ENCODE measurements at places on chromosomes 2 and 18. TPM values are rescaled to one million over a fixed set of nuclear protein-coding genes. Genes with fewer than 3 reads are reported as not detected.
A peak's percentile ranks its signal among the peaks of the same experiment; 100 is the strongest.

The ACMSD gene
- total RNA-seq, result not detected

DNA sequence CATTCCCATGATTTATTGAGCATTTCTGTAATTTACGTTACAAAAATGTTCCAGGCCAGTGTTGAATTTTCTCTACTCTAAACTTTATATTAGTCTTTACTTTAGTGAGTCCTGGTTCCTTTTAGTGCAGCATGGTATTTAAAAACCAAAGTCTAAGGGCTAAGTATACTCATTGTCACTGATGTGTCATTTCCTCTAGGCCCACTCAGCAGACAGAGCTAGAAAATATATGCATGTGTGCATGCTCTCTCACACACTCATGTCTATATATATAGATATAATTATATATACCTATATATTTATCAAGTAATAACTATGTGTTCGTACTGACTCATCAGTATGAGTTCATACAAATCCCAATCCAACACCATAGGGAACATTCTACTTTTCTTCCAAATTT, 132.5 kb upstream of the SLC8A1 start:
- H3K27ac ChIP-seq, result no peak overlapping the region
- DNase-seq, result no peak
- H3K4me3 ChIP-seq, result no peak overlapping the region
- H3K27me3 ChIP-seq, result no peaks in the 10 kb centered on the region
- H3K4me1 ChIP-seq, result no peaks in the 10 kb centered on the region

- H3K27ac ChIP-seq, result no peak overlapping the region
- H3K36me3 ChIP-seq, result no peaks in the 10 kb centered on the region
- H3K4me1 ChIP-seq, result no peaks in the 10 kb centered on the region
- DNase-seq, result no peak
- H3K27me3 ChIP-seq, result no peaks in the 10 kb centered on the region
- no peak overlapping the region for H3K4me3 ChIP-seq
Observed at GRCh38 chr2:181698223-181698622, 17.9 kb upstream of the NEUROD1 start.

DNA sequence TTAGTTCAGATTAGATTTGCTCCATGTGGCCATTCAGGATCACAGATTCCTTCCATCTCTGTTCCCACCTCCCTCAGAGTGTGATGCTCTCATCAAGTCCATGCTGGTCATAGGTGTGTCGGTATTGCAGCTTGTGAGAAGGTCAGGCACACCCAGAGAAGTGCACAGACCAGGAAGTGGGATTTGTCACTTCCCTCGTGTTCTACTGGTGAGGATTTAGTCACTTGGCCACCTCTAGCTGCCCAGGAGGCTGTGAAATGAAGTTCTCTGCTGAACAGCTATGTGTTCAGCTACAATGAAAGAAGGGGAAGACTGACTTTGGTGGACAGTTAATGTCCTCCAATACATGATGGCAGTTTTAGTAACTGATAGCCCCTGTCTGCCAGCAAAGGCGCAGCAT, 3.5 kb upstream of the LANCL1 start:
- H3K27me3 ChIP-seq, result no peaks in the 10 kb centered on the region
- no peaks in the 10 kb centered on the region for H3K4me1 ChIP-seq
- no peak for DNase-seq
- H3K27ac ChIP-seq, result no peak overlapping the region
- H3K4me3 ChIP-seq, result no peak overlapping the region

The MEX3C gene
- 22.4 TPM for total RNA-seq

DNA sequence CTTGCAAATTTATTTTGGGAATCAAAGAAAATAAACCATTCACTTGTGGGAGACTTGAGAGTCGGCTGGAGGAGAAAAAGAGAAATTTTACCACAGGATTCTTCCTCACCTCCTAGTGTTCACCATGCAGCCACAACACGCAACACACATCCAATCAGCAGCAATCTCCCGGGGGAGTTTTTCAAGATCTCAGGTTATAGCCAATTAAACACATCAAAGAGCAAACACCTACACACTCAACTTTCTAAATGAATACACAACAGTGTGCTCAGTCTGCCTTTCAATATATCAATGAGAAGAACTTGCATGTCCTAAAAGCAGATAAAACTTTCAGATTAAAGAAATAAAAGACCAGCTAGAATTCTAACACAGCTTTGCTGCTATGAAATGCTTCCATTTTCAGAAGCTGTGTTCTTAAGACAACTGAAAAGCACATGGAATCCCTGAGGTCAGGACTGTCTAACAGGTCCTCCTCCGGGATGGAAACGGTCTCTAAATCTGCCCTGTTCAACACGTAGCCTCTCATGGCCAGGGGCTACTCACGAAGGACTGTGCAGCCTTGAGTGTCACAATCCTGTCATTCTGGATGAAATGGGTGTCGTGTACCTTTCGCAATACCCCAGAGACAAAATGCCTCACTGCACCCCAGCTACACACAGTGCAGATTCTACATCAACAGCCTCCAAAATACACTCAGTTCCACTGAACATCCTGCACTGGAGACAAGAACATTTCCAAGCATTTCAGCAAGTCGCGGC, 84.2 kb downstream of the ZNF516 start:
- H3K27me3 ChIP-seq, result no peaks in the 10 kb centered on the region
- no peak overlapping the region for H3K27ac ChIP-seq
- H3K36me3 ChIP-seq, result no peaks in the 10 kb centered on the region
- no peak for DNase-seq
- H3K4me1 ChIP-seq, result no peaks in the 10 kb centered on the region
- H3K4me3 ChIP-seq, result no peak overlapping the region

DNA sequence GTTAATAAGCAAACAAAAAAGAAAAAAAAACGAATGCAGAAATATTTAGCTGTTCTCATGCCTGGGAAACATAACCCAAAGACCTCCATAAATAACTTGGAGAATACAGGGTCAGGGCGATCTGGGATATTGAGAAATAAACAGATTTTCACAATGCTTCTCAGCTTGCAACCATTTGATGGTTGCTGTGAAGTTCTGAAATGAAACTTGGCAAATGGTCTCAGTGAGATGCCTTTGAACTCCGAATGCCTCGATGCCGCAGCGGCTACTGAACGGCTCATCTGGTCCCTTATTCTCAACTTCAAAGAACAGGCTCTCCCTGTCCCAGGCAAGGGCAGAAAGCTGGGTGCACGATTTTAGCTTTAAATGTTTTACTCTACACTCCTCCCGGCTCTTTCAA, 78.1 kb downstream of the ZNF516 start:
- H3K36me3 ChIP-seq, result no peaks in the 10 kb centered on the region
- peaks cover 9% of the 10 kb centered on the region for H3K4me1 ChIP-seq
- DNase-seq, result no peak
- no peak overlapping the region for H3K4me3 ChIP-seq
- H3K27me3 ChIP-seq, result no peaks in the 10 kb centered on the region

GRCh38 chr2:8437228-8437948, 244.5 kb upstream of the ID2 start:
- no peak overlapping the region for H3K4me3 ChIP-seq
- no peak for DNase-seq
- no peaks in the 10 kb centered on the region for H3K36me3 ChIP-seq
- no peaks in the 10 kb centered on the region for H3K27me3 ChIP-seq
- no peaks in the 10 kb centered on the region for H3K4me1 ChIP-seq

GRCh38 chr2:143852759-143853158, 667.2 kb downstream of the ZEB2 start:
- H3K27ac ChIP-seq, result no peak overlapping the region
- H3K4me1 ChIP-seq, result no peaks in the 10 kb centered on the region

DNA sequence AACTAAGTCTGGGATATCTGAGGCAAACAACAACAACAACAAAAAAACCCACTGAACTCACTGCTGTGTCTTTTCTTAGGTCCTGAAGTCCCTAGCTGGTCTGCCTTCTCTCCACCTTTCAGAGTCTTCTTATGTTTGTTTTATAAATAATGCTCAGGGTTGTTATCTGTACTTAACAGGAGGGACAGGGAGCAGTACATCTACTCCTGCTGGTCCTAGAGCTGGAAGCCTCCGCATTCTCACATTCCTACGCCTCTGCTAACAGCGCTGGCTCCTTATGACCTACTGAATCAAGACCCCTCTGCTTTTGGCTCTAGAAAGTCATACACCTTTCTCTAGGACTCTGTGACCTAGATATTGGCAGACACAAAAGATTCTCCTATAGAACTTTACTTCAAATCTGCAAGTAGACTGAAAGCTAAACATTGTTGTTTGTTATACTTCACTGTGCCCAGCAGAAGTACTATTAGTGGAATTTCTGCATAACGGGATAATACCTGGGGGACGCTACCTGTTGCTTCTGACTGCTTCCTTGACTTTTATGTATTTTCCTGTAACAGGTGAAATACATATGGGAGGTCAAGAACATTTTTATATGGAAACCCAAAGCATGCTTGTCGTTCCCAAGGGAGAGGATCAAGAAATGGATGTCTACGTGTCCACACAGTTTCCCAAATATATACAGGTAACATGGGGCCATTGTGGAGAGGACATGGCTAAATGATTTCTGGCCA, 48.6 kb downstream of the AOX1 start:
- H3K27me3 ChIP-seq, result no peaks in the 10 kb centered on the region
- no peaks in the 10 kb centered on the region for H3K36me3 ChIP-seq
- no peak for DNase-seq
- H3K27ac ChIP-seq, result no peak overlapping the region
- no peak overlapping the region for H3K4me3 ChIP-seq

The MAPRE2 gene
- 38.8 TPM for total RNA-seq

The C2orf80 gene
- not detected for total RNA-seq

DNA sequence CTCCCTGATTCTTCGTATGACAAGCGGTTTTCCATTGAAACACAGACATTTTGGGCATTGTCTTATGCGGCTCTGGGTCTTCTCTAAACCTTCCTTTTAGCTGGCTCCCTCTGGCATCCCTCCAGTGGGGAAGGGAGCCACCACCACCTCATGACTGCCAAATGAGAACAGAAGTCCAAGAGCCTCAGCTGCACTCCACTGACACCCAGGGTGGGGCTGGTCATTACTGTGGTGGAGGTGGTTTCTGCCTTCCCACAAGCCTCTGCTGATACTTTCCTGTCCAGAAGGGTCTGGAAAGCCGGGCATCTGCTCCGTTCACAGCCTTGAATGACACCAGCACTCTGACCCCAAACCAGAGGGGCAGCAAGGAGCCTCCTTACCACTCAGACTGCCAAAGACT, 213.5 kb downstream of the ZNF516 start:
- H3K27ac ChIP-seq, result no peak overlapping the region
- H3K27me3 ChIP-seq, result no peaks in the 10 kb centered on the region
- DNase-seq, result no peak

DNA sequence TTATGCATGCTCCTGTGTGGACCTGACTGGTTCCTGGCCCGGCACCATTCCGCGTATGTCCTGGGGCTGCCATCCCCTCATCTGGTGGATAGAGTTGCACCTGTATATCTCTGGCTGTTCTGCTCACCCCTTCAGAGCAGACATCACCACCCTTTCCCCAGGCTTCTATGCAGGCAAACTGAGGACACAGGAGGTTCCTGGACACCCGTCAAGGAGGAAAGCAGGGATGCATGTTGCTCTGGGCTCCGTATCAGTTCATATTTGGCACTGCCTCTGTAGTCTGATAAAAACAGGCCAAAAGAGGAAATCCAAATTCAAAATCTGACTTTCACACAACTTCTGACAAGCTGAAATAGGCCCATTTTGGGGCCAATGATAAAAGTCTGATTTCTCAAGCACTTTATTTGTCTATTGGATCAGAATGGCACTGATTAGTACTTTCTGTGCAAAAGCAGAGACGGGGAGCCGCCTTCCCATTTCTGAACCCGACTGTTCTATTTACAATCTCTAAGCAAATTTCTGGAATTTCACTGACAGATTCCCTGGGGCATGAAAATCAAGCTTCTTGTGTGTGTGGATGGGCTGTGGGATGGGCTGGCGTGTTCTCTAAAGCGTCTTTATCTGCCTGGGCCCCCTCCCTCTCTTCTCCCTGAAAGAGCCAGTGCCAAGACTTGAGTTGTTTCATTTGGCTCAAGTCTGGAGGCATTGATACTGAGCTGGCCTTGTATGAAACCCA, 96.9 kb downstream of the SETBP1 start:
- H3K4me3 ChIP-seq, result no peak overlapping the region
- no peaks in the 10 kb centered on the region for H3K4me1 ChIP-seq
- H3K27me3 ChIP-seq, result no peaks in the 10 kb centered on the region
- H3K27ac ChIP-seq, result peak overlapping the region; percentile 9
- DNase-seq, result no peak

- no peaks in the 10 kb centered on the region for H3K36me3 ChIP-seq
- H3K27me3 ChIP-seq, result no peaks in the 10 kb centered on the region
- H3K4me3 ChIP-seq, result peak overlapping the region; percentile 88
- H3K27ac ChIP-seq, result peak overlapping the region; percentile 97
- peak; percentile 46 for DNase-seq
Observed at GRCh38 chr2:226798422-226799210, 1.0 kb downstream of the IRS1 start.
